ENCODE measurements at places on chromosomes 6 and 20. TPM values are rescaled to one million over a fixed set of nuclear protein-coding genes. Genes with fewer than 3 reads are reported as not detected.

SLC44A4 gene
- not detected for total RNA-seq

TXLNB gene
- total RNA-seq, result 16.3 TPM

THBD gene
- not detected for total RNA-seq

GRCh38 chr6:39269961-39270360 is 40.7 kb upstream of the KCNK5 start:
- DNase-seq, result no peak

DNA sequence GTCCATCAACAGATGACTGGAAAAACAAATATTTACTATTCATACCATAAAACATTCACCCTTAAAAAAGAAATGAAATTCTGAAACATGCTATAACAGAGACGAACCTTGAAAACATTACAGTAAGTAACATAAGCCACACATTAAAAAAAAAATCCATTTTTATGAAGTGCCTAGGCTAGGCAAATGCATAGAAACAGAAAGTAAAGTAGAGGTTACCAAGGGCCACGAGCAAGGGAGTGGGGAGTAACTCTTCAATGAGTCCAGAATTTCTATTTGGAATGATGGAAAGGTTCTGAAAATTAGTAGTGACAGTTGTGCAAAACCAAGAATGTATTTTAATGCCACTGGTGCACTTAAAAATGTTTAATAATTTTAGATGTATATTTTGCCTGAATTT is 47.7 kb downstream of the STAU1 start:
- no peak for DNase-seq

TIAM2 gene
- total RNA-seq, result 4.4 TPM

- no peak for DNase-seq
Measured at GRCh38 chr6:36422714-36423100, 19.9 kb downstream of the PXT1 start.

ARMH2 gene
- total RNA-seq, result not detected

DNA sequence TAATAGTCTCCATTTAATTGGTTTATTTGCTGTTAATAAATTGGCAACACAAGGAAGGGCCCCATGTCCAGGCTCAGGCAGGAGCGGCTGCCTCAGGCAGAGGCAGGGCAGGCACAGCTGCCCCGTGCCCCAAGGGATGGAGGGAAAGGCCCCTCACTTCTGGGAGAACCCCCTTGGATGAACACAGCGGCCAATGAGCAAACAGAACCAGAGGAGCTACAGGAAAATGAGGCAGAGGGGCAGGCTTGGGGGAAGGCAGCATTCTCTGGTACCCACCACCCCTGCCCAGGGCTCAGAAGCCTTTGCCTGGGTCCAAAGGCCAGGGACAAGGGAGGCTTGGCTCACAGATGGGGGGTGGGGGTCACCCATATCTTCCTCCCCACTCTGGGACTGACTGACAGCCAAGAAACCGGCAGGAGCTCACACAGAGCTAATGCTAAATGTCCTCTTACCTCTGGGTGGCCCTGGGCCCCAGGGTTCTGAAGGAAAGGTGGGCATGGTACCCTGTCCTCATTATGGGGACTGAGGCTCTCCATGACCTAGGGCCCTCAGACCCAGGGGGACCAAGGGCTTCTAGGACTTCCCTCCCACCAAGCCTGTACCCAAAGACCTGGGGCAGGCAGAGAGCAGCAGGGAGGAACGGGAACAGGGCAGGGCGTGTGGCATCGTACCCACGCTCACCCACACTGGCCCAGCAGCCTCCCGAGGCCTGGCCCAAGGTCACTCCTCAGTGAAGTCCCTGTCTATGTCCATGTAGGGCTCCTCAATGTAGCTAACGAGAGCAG is 47.0 kb downstream of the MYH7B start:
- no peak for DNase-seq

DNA sequence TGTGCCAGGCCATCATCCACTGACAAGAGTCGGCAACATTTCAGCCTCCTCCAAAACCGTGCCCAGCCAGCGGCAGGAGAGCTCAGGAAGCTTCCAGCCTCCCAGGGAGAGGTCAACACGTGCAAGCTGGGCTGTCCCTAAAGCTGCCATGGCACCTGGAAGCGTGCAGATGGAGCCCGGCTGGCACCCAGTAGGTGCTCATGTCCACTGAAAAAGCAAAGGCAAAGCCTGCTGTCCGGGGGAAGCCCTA is 14.4 kb upstream of the TLDC2 start:
- DNase-seq, result no peak

DNA sequence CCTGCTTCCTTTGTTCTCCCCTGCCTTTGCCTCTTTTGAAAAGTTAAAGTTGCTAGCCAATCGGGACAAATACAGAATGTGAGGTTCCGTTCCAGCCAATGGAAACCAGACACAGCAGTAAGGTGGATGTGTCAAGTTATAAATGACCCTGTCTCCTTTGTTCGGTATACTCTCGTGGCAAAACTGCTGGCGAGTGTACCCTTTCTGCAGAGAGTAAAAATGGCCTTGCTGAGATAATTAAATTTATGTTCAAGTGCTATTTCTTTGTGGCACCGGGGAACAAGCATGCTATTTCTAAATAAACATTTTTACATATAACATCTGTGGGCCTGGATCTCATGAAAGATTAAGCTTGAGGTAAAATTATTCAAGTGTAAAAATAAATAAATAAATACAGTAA is 50.2 kb downstream of the RARS2 start:
- DNase-seq, result no peak

GRCh38 chr6:34230653-34231371 is 5.9 kb upstream of the HMGA1 start:
- DNase-seq, result peak; percentile 38

CCN5 gene
- total RNA-seq, result not detected

DNA sequence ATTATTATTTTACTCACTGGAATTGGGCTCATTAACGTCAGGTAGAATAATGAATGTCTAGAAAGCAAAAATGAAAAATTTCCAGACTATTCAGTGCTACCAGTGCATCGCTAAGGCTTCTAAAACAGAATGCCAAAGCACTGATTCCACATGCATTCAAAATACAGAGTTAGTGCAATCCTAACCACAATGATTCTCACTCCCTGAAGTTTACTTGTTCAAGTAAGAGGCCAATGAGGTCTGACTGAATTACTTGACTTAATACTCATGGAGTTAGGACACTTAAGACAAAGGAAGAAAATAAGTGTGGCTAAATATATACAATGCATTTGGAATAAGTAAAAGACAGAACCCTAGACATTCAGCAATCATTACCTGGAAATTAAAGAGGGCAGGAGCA is 220.5 kb downstream of the PKHD1 start:
- no peak for DNase-seq

DNA sequence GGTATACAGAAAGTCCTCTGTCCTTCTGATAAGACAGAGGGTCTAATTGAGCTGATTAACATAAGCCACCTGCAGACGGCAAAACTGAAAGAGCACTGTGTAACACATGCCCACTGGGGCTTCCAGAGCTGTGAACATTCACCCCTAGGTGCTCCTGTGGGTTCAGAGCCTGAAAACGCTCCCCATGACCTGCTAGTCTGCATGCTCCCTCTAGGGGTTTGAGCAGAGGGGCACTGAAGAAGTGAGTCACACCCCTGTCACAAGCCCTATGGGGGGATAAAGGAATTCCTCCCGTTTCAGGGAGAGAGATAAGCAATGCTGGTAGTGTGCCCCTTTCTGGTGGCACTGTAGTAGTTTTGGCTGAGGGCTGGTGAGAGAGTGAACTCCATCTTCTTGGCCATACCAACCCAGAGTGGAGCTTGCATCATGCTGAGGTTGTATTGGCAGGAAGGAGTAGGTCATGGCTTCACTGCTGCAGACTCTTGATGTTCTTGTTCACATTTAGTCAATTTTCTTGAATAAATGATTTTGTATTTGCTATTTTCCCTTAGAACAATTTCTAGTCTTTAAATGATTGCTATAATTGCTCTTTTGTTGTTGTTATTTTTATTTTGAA is 637.5 kb upstream of the MAN1A1 start:
- DNase-seq, result no peak

DNA sequence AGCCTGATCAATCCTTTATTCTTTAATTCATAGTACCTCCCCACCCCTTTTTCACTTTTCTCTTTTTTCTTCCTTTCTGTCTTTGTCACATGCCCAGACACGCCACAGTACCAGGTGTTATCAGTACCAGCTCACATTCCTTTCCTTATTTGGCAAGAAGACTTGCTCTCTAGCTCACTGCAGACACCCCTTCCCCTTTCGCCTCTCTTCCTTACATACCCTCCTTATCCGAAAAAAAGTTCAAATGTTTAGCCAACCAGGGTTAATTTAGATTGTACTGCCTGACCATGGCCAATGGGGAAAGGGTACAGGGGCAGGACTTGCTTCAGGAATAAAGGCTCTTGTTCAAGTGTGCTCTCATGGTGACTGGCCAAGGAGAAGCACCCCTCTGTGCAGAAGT is 9.3 kb upstream of the SIRPB2 start:
- no peak for DNase-seq

- DNase-seq, result no peak
Measured at GRCh38 chr6:36893976-36894932, 8.5 kb downstream of the C6orf89 start.

Data from Karpas-422 (cell line).